ENCODE measurements at places on chromosomes 1 and 21.

- peak; percentile 31 for DNase-seq
These were observed 16.1 kb downstream of the UTP11 start for GRCh38 chr1:38028671-38029070.

- peak; percentile 77 for DNase-seq
These were observed 52.1 kb downstream of the SYDE2 start for GRCh38 chr1:85148524-85149250.

DNA sequence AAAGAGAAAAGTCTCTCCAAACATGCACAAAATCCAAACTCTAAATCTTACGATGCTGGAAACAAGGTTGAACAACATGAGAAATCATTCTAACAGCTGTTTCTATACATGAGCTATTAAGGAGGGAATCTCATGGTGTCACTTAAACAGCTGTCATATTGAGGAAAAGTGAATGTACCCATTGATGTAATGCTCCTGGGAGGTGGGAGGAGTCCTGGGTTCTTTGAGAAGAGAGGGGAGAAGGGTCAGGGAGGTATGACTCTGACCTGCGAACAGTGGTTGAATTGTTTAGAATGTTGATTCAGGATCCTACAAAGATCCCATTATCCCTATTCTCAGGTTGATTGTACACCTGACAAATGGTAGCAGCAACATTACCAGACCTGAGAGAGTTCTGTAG is 49.3 kb downstream of the ZC3H11B start:
- DNase-seq, result no peak

DNA sequence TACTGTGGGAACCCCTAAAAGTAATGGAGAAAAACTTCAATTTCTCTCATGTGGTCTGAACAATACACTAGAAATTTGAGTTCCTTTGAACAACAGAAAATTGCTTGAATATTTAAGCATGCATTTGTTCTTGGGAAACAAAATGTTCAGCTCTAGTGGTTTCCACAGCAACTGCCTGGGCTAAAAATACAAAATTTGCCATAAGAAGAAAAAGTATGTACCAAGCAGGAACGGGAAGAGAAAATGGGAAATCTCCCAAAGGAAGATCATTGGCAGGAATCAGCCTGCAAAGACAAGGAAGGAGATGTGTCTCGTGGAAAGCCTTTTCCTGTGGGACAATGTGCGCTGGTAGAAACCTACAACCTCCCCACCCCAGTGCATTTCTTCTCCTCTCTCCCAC is 119.0 kb upstream of the DPT start:
- no peak for DNase-seq

DNA sequence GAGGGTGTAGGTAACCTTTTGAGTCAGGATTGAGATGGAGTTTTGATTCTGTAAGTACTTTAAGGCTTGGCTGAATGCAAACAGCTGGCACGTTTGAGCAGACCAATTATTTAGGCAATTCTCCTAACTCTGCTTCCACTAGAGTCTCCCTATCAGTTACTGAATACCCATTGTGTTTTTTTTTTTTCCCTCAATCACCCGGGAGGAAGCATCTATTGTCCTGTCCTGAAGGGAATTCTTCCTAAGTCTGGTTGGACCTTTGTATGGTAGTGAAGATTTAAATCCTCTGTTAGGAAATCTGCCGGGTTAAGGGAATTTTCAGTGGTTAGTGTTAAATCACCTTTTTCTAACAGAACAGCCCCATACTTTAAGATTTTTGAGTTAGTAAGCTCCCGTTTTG is 571.2 kb upstream of the USP24 start:
- no peak for DNase-seq

DNA sequence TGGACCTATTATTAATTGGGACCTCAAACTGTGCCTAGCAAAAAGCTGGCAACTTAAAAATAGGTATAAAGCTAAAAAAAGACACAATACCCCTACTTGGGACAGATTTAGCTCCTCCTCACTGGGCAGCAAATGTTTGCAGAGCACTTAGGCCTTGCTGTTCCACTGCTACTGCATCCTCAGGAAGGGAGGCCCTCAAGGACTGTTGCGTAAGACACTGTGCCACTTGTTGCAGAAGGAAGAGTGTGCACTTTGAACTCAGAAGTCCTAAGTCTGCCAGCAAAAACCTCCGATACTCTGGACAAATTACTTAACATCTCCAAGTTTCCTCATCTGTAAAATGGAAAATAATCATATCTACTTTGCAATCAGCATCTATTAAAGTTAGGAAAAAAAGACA is 322.9 kb downstream of the BARHL2 start:
- no peak for DNase-seq
